ENCODE measurements at places on chromosomes 2 and 18.

- peak; percentile 28 for DNase-seq
Measured at GRCh38 chr18:54296062-54296461, 26.7 kb downstream of the POLI start.

DNA sequence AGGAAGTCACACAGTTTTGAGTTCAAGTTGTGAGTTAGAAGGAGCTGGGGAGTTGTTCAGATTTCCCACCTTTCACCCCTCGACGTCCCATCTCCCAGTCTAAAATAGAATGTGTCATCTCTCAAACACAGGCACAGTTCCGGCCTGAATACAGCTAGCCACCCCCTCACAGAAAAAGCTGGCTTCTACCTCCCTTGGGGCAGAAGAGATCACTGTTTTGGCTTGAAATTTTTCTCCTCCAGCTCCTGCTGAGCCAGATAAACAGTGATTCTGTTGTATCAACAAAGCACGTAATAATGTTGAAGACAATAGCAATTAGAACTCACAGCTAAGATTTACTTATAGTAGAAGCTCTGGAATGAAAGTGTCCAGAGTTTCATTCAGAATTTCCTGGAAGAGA, 74.7 kb downstream of the KIAA2012 start:
- no peak for DNase-seq

- no peak for DNase-seq
Measured at GRCh38 chr18:70321616-70322015, 32.8 kb downstream of the SOCS6 start.

DNA sequence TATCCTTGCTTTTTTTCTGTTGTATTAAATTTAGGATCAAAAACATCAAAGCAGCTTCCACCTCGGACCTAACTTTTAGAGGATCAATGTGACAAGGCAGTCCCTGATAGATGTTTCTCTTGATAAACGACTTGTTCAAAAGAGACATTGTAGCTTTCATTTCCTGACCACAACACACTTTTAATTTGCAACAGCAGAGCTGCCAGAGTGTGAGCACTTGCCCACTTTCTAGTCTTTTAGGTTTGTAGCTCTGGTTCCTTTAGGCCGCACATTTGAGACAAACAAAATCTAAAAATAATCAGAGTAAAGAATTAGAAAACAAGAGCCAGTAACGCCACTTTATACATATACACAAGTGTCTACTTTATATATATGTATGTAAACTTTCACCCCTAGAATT, 3.1 kb downstream of the FIGN start:
- peak; percentile 48 for DNase-seq

DNA sequence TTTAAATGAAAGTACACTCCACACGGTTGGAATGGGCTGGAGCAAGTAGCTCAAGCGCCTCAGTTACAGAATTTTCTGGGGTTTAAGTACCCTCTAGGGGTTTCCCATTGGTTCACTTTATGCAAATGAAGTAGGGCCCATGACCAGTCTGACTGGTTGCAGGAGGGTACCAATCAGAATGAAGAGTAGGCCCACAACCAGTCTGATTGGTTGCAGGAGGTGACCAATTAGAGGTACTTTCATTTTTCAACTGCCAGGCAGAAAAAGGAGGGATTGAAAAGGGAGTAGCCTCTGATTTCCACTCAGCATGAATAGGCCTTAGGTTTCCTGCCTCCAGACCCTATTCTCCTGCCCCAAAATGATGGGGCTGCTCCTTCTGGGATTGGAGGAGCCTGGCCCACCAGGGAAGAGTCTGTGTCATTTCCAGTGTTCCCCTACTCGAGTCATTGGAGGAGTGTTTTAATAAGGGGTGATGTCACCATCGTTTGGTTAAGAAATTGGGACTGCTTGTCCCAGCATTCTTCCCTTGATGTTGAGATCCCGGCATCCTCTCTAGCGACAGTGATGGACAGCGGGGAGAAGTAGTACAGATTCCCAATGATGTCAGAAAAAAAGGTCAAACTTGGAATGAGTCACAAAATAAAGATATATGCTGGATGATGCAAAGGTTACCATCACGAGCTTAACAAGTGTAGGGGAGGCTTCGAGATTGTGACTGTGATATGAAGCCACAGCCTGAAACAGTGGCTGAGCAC, 210.4 kb downstream of the SH3BP4 start:
- DNase-seq = no peak

DNA sequence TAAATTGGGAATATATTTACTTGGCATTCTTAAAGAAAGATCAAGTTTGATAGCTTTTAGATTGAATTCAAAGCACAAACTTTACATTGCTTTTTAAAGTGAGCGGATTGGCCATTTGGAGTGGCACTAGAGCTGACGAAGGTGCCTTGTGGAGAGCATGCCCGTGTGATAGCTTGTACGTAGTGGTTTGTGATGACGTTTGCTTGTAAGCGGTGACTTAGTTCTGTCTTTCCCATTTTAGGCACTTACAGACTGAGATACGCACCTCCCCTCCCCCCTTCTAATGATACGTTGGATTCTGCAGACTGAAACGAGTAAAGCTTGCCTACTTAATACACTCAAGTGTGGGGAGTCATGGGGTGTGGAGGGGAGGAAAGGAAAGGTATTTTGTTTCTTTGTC, 53.4 kb downstream of the ZCCHC2 start:
- no peak for DNase-seq

GRCh38 chr18:44737623-44738022, 56.9 kb downstream of the SETBP1 start:
- no peak for DNase-seq

DNA sequence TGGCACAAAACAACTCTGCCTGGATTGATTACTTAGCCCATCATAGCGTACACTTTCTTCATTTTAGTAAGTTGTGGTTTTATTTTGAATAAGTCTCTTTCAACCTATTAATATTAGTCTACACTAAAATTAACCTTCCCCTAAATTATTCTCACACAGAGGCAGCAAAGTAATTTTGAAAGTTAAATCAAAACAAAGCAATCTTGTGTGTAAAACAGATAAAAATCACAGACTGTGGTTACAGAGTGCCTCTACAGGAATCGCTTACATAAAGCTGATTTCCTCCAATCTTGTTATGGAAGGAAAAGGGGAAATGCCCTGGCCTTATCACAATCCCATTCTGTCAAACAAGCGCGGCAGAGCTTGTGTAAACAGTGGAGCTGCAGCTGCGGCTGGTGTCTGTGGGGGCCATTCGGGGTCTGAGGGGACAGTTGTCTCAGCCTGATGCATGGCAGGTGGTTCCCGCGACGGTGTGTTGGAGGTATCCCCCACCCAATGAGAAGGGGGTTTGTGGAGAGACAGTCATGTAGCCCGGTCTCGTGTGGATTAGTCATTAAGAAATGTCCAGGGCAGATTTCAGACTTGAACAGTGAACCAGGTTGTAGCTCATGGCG, 42.1 kb downstream of the BCL2L11 start:
- DNase-seq = no peak

- no peak for DNase-seq
Measured at GRCh38 chr18:76806301-76806700, 16.1 kb upstream of the ZNF236 start.

- peak; percentile 39 for DNase-seq
Measured at GRCh38 chr2:156896294-156896693, 361.2 kb upstream of the GALNT5 start.

DNA sequence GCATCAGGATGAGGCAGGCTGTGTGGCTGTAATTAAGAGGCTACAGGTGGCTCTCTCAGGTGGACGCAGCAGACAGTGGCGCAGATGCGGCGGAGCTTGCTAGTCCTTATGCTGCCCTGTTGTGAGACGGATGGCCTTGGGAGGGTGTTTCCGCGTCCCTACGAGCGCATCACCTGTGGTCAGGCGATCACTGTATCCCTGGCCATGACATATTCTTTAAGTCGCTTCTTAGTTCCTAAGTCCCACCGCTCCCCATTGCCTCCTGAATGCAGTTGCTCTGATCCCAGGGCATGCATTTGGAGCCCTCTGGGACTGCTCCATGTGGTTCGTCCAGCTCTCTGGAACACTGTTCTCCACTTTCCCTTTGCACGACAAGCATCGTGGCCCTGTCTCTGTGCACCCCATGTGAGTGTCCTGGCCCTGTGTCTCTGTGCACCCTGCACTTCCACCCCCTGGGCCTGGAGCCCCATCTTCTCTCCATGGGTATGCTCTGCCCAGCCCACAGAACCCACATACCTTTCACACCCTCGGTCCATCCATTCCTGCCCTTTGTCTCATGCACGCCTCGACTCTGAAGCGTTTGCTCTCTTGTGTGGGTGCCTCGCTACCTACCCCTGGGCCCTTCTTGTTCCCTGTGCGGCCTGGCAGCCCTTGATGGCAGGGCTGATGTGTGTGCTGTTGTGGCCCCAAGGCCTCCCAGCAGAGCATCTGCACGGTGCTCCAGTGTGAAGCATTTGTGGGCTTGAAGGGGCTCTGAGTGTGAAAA, 74.4 kb downstream of the SH3RF3 start:
- DNase-seq = no peak

GRCh38 chr2:9493478-9493877, 19.1 kb downstream of the IAH1 start:
- DNase-seq = no peak

DNA sequence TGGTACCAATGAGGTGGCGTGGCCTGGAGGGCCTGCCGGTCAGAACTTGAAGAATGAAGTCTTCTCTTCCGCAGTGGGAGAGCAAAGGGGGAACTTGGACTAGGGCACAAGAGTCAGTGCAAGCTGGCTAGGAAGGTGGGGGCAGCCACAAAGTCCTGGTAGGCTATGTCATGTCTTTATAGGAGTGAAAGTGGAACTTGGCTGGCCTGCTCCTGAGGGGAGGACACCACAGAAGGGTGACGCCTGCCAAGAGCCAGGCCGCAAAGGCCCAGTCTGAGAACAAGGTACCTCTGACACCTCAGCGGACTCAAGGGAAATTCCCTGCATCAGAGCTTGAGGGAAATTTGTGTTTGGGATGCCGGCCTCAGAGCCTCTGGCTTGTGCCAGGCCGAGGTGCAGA, 32.2 kb upstream of the MAP3K20 start:
- DNase-seq = peak; percentile 42

DNA sequence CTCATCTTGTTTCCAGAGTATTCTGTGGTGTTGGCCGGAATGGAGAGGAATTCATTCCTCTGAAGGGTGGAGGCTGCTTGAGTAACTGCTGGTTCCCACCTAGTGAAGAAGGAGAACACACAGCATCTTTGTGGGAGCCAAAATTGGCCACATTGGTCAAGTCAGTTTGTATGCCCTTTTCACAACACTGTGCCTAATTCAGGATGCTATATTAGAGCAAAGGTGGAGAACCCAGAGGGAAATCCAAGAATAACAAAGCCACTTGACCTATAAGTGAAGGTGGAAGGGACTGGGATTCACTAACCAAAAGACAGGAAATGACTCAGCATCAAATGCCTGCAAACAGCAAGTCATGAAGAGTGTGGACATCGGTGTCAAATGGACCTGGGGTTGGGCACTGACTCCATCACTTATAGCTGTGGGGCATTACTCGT, 27.3 kb upstream of the MLPH start:
- peak; percentile 52 for DNase-seq

DNA sequence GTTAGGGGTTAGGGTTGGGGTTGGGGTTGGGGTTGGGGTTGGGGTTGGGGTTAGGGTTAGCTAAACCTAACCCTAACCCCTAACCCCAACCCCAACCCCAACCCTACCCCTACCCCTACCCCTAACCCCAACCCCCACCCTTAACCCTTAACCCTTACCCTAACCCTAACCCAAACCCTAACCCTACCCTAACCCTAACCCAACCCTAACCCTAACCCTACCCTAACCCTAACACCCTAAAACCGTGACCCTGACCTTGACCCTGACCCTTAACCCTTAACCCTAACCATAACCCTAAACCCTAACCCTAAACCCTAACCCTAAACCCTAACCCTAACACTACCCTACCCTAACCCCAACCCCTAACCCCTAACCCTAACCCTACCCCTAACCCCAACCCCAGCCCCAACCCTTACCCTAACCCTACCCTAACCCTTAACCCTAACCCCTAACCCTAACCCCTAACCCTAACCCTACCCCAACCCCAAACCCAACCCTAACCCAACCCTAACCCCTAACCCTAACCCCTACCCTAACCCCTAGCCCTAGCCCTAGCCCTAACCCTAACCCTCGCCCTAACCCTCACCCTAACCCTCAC, 24.1 kb upstream of the RABL2A start:
- DNase-seq = no peak

DNA sequence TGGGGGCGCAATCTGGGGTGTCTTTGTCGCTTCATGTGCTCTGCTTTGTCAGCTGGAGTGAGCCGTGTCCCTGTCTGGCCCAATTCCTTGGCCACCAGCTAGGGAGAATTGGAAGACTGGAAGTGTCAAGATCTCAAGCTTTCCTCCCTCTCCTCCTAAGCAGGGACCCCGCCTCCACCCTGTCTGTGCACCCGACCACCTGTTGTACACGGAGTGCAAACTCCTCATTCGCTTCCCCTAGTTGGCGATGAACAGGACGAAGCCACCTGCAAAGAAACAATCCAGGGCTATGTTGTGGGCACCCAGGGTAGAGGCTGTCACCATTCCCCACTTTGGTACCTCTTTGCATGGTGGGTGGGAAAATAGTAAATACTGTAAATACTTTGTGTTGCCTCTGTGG, 1.7 kb upstream of the DQX1 start:
- no peak for DNase-seq

DNA sequence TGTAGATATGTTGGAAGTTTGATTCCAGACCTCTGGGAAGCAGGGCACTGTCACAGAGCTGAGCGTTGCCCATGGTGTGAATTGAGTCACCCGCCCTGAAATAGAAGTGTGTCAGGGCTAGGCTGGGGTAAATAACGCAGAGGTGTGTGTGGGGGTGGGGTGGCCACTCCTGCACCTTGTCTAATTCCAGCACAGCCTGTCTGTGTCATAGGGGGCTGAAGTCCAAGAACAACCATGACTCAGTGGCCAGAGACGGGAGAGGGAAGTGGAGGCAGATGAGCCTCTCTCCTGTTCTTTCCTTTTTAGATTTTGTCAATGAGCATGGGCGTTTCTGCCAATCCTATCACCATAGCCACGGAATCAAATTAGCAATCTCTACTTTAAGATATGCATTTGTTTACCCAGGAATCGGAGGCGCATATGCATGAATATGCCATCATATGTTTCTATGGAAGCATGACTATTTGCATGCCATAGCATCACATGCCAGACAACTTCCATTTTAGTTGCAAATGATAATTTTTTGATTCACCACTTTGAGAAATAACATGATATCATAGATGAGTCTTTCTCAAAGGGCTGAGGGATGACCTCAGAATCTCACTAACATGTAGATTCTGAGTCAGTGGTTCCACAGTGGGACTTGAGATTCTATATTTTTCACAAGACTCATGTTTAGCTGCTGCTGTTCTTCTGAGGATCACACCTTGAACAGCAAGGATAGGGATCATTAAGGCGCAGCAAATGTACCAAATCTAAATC, 852.9 kb downstream of the DCDC2C start:
- DNase-seq = peak; percentile 2

GRCh38 chr2:33570681-33571080, 28.4 kb downstream of the FAM98A start:
- no peak for DNase-seq

- DNase-seq = peak; percentile 22
Measured at GRCh38 chr2:158723921-158724802, 71.0 kb upstream of the DAPL1 start.
